Putamen (tissue), 1 donor: ENCODE measurements at places on chromosomes 2 and 18.

DNA sequence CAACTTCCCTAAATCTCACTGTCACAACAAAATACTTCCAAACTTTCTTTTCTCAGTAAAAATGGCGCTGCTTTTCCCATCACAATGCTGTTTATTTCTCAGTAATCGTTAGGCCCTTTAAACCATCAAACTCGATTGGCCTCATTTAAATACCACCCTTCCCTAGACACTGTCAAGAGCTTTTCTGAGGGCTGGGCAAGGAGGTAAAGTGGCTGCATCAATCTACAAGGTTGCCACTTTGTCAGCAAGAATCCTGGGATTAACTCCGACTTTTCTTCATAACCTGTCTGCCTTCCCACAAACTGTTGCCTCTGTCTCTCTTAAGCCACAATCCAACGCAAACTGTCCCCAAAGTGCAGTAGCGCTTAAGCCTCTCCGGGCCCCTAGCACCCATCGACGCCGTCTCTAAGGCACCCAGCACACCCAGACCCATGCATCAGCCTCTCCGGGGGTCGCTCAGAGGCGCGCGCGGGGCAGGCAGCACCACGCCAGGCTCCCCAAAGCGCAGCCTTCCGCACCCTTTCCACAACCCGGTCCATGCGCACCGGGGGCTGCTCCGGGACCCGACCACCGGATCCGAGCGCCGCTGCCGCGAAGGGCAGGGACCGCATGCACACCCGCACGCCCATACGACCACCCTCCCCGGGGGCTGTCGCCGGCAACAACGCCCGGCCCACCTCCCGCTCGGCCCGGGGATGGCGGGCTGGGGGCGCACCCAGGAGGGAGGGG lies 683 bp downstream of the MBOAT2 start:
- DNase-seq, result peak; percentile 29

- peak; percentile 20 for DNase-seq
Measured at GRCh38 chr2:234952270-234953115, 676 bp downstream of the SH3BP4 start.

DNA sequence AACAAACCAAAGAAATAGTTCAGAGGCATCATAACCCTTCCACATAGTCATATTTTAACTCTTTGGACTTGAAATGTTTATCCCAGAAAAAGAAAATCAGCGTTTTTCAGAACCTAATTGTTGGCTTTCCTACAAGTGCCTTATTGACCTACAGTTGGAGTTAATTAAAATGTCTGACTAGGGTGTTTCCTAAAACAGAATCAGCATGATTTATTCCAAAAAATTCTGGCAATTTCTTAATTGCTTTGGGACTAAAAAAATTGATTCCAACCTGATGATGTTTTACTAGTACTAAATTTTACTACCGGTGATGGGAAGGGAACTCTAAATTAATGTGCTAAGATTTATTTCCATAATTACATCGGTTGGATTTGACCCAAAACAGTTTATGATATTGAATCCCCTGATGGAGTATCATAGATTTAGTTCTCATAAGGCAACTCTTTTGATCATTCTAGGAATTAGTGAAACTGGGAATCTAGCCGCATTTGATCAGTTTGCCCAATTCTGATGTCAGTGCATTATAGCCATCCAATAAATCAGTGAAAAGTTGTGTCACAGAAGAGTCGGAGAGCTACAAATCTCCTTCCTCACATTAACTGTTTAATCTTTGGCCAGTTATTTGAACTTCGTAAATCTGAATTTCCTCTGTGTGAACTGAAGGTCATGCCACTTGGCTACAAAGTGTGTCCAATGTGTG lies 134.3 kb upstream of the DSEL start:
- no peak for DNase-seq

DNA sequence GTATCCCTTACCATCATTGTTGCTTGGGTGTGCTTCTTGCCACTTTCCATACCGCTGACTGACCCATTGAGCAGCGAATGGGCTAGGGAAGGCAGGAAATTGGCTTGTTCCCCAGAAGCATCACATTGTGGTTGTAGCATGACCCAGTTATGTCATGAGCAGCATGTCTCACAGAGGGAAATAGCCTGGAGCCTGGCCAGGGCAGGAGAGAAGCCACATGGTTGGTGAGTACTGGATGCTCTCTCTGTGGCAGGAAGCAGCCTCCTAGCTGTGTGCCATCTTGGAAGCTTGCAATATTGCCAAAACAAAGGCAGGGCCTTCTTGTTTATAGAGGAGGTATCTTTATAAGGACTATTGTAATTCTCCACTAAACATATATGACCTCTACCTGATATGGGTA lies 482.6 kb downstream of the PIK3C3 start:
- DNase-seq, result no peak

GRCh38 chr2:159773886-159774285 lies 24.1 kb downstream of the CD302 start:
- DNase-seq, result no peak

DNA sequence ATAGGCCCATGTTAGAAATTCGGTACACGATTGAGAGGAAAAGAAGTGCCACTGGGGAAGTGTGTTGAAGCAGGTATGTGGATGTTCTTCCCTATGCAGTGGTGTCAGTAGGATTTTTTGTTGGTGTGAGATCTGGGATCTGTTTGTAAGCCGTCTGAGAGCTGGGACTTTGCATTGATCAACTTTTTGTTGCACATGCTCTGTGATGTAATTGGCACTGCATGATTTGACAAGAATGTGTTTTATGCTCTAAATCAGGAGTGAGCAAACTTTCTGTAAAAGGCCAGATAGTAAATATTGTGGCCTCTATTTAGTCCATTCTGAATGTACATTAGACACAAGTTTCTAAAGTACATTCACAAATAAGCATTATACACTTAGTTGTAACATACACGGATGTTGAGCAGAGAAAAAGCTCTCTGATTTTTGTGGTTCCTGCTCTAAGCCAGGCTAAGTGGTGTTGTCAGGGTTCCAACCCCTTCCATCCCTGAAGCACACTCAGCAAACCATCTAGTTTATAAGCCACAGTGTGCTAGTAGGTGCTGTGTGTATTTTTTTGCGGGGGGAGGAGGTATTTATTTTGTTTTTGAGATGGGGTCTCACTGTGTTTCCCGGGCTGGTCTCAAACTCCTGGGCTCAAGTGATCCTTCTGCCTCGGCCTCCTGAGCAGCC lies 235.6 kb downstream of the NEDD4L start:
- DNase-seq, result no peak

DNA sequence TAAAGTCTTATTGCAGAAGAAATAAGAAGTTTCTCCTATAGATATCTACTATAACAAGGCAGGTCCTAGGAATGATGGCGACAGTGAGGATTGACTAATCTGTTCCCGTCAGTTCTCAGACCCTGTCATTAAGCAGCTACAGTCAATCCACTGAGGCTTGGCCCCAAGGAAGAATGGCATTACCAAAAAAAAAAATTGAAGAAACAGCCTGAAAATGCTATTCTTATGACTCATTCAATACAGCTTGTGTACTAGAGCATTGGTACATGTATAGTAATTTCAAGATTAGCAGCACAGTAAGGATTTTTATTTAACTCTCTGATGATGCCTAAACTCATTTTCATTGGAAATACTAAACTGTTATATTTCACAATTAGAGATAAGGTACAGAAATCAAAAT lies 1096.1 kb upstream of the NXPH2 start:
- no peak for DNase-seq

GRCh38 chr18:60892441-60892840 lies 440.8 kb upstream of the CDH20 start:
- no peak for DNase-seq

- no peak for DNase-seq
Measured at GRCh38 chr18:69882965-69883668, 64.6 kb downstream of the CD226 start.

DNA sequence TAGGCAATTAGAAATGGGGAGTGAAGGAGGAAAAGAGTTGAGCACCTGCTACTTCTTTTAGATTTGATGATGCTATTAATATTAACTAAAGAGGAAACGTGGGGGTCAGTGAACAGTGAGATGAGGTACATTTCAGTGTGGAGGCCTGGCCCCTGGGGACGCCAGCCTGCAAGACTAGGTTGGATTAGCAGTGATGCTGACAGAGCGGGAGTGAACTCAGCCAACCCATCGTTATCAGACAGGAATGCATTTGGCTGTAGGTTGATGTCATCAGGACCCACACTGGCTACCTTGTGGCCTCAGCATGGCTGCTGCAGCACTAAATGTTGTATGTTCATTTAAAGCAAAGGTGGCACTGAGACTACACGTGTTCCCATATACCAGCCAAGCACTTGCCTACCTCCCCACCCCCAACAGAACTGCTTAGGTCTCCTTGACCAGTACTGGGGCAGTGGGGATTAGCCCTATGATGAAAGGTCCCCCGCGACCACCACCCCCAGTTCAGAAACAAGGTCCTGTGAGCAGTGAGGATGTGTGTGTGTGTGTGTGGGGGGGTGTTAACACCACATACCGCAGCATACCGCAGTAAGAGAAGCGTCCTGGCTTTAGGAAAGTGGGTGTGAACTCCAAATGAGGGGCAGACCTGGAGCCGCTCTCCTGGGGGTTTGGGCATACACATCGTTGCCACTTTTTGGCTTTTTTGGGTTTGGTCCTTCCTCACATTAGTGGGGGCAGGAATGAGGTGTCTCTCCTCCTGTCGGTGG lies 26.0 kb downstream of the DGKD start:
- no peak for DNase-seq

DNA sequence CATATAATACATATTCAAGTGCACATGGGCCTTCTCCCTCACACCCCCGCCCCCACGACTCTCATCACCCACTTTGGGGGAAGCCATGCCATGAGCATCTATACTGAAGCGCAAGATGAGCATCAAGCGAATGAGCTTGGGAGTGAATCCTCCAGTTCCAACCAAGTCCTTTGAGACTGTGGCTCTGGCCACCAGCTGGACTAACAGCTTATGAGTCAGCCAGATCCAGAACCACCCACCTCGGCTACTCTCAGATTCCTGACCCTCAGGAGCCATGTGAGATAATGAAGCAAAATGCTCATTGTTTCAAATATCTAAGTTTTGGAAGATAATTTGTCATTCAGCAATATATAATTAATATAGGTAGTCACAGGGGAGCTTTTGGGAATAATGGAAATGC lies 22.2 kb upstream of the IL1RL1 start:
- no peak for DNase-seq

GRCh38 chr2:86000938-86001312 lies 104.8 kb downstream of the POLR1A start:
- no peak for DNase-seq

GRCh38 chr18:46588971-46589660 lies 67.9 kb downstream of the LOXHD1 start:
- no peak for DNase-seq

DNA sequence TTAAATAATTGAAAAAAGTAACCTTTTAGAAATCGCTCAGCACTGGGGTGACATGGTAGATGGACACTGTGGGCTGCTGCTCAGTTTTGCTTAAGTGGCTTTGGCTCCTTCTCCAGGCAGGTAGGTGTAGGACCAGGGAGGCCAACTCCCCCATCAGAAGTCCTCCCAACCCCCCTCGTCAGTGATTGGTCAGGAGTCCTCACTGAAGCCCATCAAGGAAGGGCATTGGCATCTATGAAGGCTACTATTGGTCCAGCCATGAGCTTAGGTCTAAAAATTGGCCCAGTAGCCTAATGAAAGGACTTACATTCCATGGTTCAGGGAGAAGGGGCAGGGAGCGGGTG lies 34.7 kb downstream of the ST3GAL5 start:
- DNase-seq, result no peak

DNA sequence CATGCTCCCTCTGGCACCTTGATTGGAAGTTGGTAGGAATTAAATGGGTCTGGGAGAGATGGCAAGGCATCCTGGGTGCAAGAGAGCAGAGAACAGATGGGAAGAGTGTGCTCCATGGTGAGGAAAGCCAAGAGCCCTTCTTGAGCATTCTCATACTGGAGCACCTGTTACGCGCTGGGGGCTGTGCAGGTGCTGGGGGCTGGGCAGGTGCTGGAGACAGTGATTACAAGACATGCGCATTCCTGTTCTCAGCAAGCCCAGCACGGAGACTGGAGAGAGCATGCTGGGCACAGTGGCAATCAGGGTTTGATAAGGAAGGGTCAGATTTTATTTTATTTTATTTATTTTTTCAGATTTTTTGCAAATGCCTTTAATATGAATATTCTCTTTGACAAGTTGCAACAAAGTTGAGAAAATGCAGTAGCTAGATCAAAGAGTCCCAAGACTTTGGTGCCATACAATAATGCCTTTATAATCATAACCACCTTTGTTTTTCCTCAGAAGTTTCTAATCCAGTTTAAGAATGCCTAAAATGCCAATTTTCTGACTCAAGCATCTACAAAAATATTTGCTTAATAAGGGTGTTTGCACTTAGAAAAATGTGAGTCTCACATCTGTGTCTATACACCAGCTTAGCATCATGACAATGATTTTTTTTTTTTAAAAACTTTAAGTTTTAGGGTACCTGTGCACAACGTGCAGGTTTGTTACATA lies 193.3 kb downstream of the RNF152 start:
- DNase-seq, result no peak

DNA sequence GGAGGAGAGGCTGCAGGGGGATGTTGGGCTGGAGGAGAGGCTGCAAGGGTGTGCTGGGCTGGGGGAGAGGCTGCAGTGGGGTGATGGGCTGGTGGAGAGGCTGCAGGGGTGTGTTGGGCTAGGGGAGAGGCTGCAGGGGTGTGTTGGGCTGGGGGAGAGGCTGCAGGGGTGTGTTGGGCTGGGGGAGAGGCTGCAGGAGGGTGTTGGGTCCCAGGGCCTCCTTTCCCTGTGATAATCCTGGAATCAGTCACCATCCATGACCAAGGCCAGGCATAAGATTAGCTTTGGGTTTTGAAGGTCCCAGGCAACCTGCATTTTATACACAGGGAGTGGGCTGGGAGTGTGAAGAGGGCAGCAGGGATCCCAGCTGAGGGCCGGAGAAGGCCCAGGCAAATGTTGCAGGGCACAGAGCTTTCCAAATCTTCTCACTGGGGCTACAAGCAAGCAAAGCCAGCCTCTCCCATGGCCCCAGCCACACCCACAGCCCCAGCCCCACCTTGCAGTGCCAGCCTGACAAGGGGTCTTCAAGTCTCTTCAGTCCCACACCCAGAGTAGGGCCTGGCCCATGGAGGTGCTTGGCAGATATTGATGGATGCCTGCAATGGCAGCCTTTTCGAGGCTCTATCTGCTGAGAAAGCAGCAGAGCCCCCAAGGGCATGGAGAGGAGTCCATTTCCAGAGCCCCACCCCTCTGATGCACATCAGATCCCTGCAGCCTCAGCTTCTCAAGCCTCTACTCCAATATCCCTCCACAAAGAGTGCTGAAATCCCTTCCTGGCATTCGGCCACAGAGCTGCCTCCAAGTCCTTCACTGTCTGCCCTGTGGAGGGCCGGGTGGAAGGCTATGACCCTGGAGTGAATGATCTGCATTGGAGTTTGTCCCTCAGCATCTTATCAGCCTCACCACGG lies 50.3 kb upstream of the GLI2 start:
- DNase-seq, result no peak
